Endodermal cell (in vitro differentiated cells): ENCODE measurements at places on chromosomes 16 and 17. TPM values are rescaled to one million over a fixed set of nuclear protein-coding genes. Genes with fewer than 3 reads are reported as not detected.

DNA sequence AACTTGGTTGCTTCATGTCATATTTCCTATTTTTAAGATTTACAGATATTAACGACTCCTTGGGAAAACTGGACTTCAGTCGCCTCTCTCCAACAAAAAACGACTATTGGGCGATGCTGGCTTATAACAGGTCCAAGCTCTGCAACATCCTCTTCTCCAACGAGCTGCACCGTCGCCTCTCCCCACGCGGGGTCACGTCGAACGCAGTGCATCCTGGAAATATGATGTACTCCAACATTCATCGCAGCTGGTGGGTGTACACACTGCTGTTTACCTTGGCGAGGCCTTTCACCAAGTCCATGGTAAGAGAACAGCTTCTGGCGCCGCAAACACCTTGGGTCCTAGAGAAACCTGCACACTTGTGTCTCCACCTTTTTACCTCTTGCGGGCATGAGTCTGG, 333.0 kb downstream of the WWOX start:
- DNase-seq: no peak

GRCh38 chr16:65098916-65099315, 22.9 kb downstream of the CDH11 start:
- no peak for DNase-seq

DNA sequence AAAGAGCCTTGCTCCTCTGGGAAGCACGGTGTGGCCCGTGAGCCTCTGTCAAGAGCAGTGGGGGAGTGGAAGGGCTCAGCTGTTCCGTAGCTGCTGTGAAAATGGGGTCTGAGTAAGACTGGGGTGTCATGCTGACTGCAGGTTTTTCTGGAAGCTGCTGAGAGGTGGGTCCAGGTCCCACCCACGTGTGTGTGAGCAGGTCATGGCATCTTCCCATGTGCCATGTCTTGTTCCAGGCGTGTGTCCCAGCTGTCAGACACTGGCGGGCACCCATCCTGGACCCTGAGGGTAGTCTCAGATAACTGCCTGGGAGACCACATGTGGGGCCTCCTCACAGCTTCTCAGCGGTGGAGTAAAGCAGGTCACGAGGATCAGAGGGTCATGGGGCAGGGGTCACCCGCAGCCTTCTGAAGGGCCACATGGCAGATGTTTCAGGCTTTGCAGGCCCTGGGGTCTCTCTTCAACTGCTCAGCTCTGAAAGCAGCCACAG, 92.9 kb downstream of the NPIPB11 start:
- no peak for DNase-seq

GRCh38 chr17:75348386-75349012, 57.0 kb downstream of the GRB2 start:
- no peak for DNase-seq

DNA sequence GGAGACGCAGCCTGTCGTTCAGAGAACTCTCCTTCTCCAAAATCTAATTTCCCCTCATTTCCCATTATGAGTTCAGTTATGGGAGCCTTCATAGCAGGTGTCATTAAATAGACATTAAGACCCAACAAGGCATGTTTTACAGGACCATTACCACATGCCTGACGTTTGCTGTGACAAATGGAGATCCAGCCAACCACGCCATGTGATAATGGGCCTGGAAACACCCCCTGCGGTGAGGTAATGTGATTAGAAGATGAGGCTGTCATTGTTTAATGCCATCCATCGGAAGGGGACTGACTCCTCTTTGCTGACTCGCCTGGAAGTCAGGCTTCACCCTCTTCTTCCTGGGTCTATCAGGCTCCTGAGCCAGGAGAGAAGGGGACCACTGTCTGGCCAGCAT, 76.9 kb downstream of the WSCD1 start:
- peak; percentile 86 for DNase-seq

DNA sequence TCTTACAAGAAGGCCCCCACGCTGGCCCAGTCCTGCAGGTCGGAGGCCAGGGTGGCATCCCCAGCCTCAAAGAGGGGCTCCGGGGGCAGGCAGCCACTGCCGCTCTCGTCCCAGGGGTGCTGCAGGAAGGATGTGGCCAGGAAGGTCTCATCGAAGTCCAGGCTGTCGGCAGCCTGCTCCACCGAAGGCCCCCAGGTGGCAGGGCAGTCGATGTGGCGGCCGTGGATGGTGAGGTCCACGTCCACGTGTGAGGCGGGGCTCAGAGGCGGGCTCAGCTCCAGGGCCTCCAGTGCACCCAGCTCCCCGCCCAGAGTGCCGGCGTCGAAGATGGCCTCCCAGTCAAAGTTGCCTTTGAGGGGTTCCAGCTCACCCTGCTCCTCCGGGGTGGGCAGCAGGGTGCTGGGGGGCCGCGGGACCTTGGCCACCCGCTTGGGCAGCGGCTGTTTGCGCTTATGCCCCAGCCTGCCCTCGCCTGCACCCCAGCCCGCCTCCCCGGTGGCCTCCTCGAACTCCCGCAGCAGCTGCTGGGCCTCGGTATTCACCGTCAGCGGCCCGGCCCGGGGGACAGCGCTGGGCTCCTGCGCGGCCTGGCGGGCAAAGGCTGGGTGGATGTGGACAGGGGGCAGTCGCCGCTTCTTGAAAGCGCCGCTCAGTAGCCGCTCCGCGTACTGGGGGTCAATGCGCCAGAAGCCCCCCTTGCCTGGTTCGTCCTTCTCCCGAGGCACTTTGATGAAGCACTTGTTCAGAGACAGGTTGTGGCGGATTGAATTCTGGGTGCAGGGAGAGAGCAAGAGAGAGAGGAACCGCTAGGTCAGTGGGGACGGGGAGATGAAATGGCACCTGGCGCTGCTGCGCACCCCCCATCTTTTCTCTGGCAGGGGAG, 3.5 kb downstream of the FOXJ1 start:
- DNase-seq: peak; percentile 80

DNA sequence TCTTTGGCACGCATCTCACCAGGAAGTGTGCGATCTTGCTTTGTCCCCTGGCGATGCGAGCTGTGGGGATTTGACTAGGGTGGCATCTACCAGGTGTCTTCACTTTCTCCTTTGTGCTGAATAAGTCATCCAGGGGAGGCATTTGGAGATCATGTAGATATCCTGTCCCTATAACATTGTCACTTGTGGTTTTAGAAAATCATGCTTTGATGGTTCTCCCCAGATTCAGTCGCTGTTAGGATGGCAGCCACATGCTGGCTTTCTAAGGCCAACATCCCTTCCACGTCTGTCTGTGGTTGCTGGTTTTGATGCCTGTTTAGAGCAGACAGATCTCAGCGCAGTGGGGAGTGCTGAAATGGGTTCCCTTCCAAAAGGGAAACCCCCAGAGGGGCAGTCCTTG, 2.5 kb downstream of the ADAD2 start:
- DNase-seq: no peak

DNA sequence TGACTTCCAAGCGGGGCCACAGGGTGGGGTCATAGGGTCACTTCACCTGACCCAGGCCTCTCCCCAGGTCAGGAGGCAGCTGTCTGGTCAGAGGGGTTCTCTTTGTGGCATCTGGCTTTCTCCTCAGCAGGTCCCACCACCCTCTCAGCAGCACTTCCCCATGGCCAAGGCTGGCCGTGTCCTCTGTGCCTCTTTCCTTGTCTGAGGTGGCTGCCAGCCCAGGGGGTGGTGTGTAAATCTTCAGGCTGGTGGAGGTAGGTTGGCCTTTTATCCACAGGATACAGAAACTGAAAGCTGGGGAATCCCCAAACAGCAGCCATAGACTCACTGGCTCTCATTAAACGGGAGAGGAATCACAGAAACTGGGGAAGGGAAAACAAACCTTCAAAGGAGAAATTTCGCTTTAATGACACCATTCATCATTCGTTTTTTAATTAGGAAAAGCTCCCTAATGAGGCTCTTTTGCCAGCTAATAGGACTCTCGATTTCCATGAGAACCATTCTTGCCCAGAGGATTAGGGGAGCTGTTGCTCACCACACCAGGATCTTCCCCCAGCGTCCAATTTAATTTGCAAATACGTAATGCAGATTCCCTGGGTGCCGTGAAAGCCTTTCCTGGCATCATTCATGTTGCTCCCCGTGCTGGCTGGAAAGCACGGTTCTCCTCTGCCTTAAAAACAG, 18.0 kb downstream of the C17orf75 start:
- DNase-seq: peak; percentile 61

DNA sequence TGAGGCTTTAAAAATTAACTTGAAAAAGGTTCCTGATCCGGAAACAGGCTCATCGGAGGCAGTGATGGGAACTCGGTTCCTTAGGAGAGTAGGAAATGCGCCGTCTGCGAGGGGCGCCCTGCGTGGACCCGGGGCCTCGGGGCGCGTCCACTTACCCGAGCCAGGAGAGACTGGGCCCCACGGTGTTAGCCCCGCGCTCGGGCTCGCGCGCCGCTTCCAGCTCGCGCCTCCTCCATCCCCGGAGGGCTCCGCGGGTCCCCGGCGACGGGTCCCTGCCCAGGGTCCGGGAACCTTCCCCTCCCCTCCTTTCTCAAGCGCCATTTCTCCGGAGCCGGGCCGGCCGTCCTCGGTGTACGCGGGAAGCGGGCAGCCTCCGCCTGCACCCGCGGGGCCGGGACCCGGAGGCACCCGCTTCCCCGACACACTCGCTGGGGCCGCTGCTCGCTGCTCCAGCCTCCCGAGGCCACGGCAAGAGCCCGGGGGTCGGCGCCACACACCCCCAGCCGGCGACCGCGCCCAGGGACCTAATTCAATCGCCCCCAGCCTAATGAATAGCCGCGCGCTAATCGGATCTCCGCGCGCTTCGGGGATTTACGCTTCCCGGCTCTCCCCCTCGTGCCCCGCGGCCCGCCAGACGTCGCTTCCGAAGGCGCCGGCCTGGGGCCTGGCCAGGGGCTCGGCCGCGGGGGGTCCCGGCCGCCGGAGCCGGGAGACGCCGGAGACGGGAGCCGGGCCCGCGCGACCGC, 2.2 kb upstream of the BAHCC1 start:
- peak; percentile 76 for DNase-seq

DNA sequence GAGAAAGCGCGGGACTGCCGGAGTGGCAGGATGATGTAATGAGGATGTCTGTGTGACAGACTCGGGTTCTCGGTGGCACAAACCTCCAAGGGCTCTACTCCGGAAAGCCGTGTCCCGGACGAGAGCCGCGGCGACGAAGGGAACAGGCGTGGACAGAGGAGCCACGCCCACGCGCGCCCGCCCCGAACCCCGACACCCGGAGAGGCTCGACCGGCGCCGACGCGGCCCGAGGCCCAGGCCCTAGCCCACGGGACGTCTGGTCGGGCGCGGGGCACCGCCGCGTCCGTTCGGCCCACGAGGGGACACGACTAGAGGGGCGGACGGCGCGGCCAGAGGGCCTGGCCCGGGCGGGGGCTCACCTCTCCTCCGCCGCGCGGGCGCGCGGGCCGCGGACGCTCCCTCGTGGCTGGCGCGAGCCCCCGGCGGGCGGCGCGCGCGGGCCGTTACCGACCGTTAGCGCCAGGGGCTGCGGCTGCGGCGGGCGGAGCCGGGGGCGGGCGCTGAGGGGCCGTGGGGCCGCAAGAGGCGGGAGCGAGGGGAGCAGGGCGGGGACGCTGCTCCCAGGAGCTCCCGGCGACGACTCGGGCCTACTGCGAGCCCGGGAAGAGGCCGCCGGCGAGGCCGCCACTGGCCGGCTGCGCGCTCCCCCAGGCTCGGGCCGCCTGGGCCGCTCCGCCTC, 2.1 kb upstream of the IRX5 start:
- DNase-seq: peak; percentile 67

DNA sequence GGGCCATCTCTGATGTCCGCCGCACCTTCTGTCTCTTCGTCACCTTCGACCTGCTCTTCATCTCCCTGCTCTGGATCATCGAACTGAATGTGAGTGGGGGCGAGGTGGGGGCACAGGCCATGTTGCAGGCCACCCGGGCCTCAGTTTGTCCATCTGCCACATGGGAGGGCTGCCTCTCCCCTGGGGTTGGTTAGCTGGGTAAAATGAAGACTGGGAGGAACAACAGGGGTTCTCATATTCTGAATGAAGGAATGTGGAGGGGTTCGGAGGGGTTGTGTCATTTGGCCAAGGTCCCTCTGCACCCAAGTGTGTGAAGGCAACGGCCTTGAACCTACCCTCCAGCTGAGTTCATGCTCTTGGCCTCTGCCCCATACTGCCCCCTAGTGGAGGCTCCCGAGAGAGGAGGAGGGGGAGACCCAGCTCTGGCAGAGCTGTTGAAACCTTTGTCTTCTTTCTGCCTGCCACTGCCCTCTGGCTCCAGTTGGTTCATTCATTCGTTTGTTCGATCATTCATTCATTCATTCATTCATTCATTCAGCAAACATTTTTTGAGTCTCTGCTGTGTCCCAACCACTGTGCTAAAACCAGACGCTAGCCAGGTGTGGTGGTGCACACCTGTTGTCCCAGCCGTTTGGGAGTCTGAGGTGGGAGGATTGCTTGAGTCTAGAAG, 11.4 kb upstream of the TCAP start:
- peak; percentile 98 for DNase-seq

DNA sequence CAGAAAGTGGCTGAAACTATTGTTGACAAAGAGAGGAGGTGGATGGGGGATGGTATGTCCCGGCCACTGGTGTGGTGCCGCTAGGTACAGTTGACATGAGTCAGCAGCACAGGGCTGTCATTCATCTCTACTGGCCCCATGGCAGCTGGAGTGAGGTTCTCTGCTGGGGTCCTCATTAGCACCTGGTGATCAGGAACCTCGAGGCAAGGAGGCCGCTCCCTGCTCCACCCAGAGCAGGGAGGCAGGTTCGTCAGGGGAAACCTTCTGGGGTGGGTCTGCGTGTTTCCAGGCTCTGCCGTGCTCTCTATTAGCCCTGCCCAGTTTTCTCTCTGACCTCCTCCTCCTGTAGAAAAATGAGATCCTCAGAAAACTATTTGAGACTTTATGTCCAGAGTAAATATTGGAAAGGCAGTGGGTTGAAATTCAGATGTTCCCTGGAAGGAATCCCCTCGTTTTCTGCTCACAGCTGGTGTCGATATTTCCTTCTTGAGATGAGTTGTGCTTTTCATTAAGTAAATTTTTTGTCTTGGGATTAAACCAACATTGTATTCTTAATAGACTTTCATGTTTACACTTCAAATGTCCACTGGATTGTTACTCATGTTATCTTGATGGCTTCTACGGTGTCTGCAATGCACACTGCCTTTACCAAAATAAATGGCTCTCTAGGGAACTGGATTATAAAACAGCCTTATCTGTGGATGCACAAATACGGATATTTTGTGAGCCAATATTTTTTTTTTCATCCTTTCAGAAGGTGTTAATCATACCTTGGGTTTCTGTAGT, 7.1 kb downstream of the NTN1 start:
- peak; percentile 66 for DNase-seq

DNA sequence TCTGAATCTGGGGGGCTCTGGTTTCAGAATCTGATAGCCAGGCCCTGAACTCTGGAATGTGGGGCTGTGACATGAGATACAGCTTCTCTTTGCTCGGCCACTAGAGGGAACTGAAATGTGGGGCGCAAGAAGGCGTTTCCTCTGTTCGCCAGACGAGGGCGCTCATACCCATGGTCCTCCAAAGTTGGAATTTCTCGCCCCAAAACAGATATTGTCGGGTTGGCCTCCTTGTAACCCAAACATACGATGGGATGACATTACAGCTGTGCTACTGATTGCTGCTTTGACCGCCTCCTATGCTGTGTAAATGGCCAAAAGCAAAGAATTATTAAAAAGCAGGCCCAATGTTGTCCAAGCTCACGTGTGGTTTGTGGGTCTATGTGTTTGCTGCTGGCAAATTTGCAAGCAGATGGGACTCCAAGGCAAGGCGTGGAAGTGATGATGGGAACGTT, 13.1 kb upstream of the MSI2 start:
- peak; percentile 93 for DNase-seq

Gene MEOX1
- total RNA-seq: not detected in 3 replicates

Gene NOTUM
- total RNA-seq: 16.4 and 26.3 TPM in 2 replicates

Gene IRX5
- 1.9 to 2.6 TPM (median 2.4 TPM) in 3 replicates for total RNA-seq

Gene CPNE7
- total RNA-seq: 1.5 to 2.3 TPM (median 1.7 TPM) in 3 replicates

Gene KRT33A
- not detected in 2 replicates for total RNA-seq

Gene AOC2
- 2.1 to 3.7 TPM (median 3.4 TPM) in 3 replicates for total RNA-seq

Gene KCTD19
- total RNA-seq: 1.1 and 1.3 TPM in 2 replicates

Gene GSG1L
- 0.26 TPM in 1 of 3 replicates, not detected in the others for total RNA-seq

Gene SRL
- not detected in 2 replicates for total RNA-seq
